ENCODE measurements at places on chromosomes 11 and 22.

- no peak for DNase-seq
Measured at GRCh38 chr11:3074912-3075589, 17.8 kb upstream of the CARS1 start.

DNA sequence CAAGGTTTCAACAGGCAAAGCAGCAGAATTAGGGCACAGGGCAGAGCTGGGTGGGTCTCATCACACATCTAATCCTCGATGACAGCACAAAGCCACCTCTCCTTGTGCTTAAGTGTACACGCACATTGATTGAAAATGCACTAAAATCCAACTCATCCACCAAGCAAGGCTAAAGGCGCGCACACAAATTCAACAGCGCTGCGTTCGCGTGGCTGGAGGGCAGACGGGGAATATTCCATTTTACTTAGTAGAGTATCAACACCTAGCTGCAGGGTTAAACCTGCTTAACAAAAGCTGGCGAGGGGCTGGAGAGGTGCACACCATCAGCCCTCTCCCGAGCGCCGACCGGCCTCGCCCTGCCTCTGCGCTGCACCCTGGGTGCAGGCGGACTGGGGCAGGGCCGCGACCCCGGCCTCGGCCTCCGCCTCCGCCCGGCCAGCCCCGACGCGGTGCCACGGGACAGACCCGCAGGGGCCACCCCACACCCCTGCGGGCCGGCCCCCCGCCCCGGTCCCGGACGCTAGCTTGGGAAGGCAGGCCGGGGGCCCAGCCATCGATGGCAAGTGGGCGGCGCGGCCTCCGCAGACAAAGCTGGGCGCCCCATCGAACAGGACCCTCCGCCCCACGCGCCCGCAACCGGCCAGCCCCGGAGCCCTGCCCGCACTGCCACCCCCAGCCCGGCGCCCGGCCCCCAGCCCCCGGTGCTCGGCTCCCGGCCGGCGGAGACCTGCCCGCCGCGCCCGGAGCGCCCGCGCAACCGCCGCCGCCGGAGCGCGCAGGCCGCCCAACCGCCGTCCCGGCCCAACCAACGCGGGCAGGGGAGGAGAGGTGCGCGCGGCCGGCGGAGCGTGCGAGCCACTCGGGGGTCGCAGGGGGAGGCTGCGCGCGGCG is 929 bp downstream of the PRDM10 start:
- DNase-seq: no peak

DNA sequence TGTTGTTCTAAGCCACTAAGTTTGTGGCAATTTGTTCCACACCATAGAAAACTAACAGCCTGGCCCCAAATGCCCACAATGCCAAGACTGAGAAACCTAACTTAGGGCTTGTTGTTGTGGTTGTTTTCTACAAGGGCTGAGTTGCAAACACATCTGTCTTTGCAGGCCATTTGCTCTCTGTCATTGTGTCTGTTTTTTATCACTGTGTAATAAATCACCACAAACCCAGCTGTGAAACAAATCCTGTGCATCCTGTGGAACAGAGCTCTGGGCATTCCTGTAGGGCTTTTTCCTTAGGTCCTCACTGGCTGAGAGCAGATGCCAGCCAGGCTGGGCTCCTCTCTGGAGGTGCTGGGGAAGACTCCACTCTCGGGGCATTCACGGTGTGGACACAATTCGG is 15.7 kb upstream of the SYT8 start:
- no peak for DNase-seq

DNA sequence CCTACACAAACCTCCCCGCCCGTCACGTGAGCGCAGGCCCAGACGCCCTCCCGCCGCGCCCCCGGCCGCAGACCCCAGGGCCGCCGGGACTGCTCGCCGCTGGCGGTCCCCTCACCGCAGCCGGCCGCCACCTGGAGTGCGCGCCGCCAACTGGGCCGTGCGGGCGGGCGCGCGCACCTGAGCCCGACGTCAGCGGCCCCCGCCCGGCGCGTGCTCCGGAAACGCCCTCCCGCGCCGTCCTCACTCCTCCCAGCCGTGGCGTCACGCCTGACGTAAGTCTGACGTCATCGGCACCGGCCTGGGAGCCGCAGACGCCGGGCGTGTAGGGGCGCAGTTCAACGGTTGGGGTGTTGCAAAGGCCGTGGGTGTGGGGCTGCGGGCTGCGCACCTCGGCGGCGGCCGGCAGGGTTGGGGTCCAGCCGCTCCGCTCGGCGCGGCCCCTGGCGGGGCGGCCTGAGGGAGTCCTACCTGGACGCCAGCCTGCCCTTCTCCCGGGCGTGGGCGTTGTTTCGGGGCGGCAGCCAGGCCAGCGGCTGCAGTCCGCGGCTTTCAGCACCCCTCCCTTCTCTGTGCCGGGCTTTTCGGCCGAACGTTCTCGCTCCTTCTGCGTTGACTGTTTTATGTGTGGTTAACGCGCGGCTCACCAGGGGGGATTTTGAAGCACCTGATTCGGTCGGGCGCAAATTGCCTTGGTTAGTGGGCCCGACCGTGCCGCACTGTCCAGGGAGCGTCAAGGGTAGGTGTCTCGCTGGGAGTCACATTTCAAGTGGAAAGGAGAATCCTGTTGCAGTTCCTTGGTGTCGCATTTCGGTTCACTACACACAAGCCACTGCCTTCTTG is at the start of gene JOSD1:
Gene JOSD1, minus strand, starts transcription at position 155 of the 840 bp plus-strand sequence. CDS start 956 bp downstream, outside the sequence.
- peak; percentile 99 for DNase-seq

- peak; percentile 58 for DNase-seq
Measured at GRCh38 chr22:46737976-46738646, at the start of gene CERK. CERK (minus strand) TSS chr22:46738252; CDS start chr22:46738148, 104 bp downstream.

GRCh38 chr11:124976531-124976930 is 22.5 kb downstream of the CCDC15 start:
- no peak for DNase-seq

DNA sequence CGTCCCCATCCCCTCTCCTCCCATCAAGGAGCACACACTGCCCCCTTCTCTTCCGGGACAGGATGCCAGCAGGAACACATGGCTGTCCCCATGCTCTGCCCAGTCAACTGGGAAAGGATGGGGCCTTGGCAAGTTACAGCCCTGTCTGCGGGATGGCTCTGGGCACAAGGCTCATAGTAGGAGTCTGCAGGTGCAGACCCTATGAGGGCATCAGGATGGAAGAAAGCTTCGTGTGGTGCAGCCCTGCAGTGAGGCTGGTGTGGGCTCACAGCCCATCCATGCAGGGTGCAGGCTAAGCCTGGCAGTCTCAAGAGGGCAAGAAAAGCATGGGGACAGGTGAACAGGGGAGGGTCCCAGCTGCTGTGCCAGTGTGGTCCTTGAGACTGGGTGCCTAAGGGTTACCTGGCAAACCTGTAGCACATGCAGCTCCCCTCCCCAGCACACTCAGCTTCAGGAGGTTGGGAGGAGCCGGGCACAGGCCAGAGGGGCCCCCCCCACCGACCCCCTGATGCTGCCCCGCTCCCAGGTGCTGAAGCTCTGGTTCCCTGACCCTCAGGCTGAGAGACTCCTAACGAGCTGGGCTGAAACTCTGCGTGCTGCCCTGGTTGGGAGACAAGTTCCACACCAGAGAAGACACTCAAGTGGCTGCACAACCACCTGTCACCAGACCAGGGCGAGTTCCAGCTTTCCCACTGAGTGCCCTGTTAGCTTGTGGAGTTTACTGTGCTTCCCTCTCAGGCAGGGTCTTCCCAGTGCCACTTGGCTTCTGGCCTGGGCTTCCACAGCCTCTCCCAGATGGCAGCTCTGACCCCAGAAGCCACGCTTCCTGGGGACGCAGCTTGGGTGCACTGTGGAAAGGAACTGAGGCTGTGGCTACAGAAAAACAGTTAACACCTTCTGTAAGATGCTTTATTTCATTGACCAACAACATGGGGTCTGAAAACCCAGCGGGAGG is 3.3 kb upstream of the SCARF2 start:
- no peak for DNase-seq

DNA sequence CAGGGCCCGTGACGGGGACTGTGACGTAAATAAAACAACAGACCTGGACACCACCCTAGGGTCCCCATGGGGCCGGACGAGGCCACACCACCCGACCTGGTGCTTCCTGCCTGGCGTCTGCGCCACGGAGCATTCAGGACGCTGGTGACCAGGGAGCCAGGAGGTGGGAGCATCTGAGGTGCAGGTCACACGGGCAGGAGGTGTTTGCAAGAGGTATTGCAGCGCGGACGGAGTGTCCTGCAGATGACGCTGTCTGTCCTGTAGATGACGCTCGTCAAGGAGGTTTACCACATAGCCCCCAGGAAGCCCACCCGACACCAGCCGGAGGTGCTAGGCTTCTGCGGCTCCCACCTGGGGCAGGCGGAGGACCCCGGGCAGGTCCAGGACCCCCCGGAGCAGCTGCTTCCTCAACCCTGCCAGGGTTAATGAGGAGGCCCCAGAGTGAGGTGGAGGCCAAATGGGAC is 986 bp upstream of the MUC5B start:
- no peak for DNase-seq

GRCh38 chr11:62433904-62434276 is 15.1 kb downstream of the SCGB1A1 start:
- DNase-seq: no peak

DNA sequence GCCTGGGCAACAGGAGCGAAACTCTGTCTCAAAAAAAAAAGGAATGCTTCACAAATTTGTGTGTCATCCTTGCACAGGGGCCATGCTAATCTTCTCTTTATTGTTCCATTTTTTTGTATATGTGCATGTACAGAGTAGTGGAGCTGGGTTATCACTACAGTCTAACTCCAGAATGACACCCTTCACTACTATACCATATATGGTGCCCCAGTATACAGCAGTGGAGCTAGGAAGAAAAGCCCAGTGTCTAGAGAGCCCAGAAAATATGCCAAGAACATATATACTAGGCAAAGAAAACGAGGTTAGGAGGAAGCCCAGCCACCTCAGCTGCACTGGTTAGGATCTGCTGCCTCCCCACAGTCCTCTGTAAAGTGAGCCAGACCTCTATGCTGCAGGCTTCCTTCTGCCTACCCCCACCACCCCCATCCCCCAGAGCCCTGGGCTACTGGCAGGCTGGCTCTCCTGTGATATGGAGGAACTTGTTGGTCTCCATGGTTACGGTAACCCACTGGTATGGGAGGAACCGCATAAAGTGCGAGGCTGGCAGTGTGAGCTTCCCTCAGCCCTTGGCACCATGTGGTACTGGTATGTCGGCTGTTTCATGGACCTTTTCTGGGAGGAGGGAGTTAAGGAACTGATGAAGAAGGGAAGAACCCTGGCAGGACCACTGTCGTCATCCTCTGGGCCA is 34.3 kb downstream of the RCOR2 start:
- DNase-seq: no peak

DNA sequence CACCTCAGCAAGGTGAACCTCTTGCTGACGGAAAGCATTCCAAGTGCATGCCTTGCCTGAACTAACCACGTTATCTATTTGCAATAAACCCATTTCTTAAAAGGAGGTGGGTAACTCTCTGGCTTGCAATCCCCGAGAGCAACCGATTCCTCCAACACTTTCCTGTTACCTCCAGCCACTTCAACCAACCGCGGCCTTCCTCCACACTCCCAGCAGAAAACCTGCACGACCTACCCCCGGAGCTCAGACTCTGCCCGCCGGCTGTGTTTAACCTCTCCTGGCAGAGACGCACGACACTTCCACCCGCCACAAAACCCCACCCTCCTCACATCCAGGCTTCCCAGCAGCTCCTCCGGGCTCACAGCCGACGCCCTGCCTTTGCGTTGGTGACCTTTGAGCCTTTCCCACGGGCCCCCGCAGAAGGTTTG is 708 bp downstream of the SCO2 start:
- DNase-seq: no peak

- DNase-seq: no peak
Measured at GRCh38 chr22:30337461-30337778, 10.7 kb upstream of the TBC1D10A start.
